Hepatocyte (in vitro differentiated cells): ENCODE measurements at places on chromosomes 2 and 18. TPM values are rescaled to one million over a fixed set of nuclear protein-coding genes. Genes with fewer than 3 reads are reported as not detected.

TNFAIP6 gene
- total RNA-seq: 9.0 and 13.0 TPM in 2 replicates

- DNase-seq: no peak
- no peaks in the 10 kb centered on the region for H3K4me1 ChIP-seq
- H3K4me3 ChIP-seq: no peak overlapping the region
- H3K27me3 ChIP-seq: peaks cover 71% of the 10 kb centered on the region
- no peaks in the 10 kb centered on the region for H3K36me3 ChIP-seq
- no peak overlapping the region for H3K27ac ChIP-seq
These were observed 9.8 kb downstream of the NR4A2 start for GRCh38 chr2:156322686-156323231.

- no peaks in the 10 kb centered on the region for H3K27me3 ChIP-seq
- no peaks in the 10 kb centered on the region for H3K36me3 ChIP-seq
- no peak for DNase-seq
- H3K4me3 ChIP-seq: no peak overlapping the region
These were observed 514.0 kb upstream of the CDH2 start for GRCh38 chr18:28690836-28691495.

DNA sequence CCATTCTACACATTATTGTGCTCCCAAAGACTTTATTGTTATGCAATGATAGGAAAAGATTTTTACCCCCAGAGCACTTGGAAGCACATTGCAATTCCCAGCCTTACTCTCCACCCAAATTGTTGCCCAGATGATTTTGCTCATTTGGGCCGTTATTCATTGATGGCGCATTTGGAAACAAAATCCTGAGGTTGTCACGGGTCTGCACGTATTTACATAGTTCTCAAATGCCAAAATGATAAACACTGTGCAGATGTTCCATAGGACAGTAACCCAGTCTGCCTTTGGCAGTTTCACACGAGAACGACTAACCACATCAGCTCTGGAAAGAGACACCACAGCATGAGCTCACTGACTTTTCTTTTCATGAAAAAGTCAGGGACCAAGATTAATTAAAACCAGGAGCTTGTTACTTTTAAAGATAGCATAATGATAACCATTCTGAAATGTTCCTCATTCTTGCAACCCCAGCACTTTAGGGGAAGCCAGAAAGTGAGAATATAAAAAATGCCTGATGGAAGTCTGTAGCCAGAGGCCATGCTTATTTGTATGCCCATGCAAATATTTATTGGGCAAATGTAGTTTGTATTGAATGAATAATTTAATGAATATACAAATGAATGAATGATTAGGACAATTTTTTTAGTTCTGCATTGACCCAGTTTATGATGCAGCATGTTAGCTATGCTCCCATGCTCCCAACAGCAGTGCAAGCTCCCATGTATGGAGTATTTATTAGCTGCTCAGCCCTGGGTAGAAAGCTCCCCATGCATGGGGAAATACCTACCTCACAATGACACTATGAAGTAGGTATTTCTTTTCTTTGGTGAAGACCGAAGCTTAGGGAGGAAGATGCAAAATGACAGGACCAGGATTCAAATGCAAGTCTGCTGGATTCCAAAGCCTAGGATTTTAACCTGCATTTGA lies 84.6 kb downstream of the MAIP1 start:
- H3K27ac ChIP-seq: peak overlapping the region; percentile 63
- H3K4me3 ChIP-seq: no peak overlapping the region
- H3K4me1 ChIP-seq: peaks cover 4% of the 10 kb centered on the region
- H3K27me3 ChIP-seq: no peaks in the 10 kb centered on the region
- no peaks in the 10 kb centered on the region for H3K36me3 ChIP-seq

DNA sequence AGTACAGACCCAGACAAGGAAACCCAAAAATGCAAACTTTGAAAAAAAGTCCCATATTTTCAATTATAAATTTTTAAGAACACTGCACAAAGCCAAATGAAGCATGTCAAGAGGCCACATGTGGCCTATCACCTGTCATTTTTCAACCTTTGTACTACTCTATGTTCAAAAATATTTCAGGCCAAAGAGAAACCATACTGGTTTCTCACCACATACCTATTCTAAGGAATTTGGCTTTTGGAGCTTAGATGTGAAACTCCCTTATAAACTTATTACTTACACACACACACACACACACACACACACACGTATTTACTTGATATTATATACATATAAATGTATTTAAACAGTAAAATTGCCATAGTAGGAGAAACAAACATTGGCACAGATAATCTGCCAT lies 338.7 kb downstream of the TXNL1 start:
- no peaks in the 10 kb centered on the region for H3K27me3 ChIP-seq
- no peak for DNase-seq
- no peak overlapping the region for H3K27ac ChIP-seq
- no peak overlapping the region for H3K4me3 ChIP-seq
- H3K36me3 ChIP-seq: no peaks in the 10 kb centered on the region
- H3K4me1 ChIP-seq: no peaks in the 10 kb centered on the region

DNA sequence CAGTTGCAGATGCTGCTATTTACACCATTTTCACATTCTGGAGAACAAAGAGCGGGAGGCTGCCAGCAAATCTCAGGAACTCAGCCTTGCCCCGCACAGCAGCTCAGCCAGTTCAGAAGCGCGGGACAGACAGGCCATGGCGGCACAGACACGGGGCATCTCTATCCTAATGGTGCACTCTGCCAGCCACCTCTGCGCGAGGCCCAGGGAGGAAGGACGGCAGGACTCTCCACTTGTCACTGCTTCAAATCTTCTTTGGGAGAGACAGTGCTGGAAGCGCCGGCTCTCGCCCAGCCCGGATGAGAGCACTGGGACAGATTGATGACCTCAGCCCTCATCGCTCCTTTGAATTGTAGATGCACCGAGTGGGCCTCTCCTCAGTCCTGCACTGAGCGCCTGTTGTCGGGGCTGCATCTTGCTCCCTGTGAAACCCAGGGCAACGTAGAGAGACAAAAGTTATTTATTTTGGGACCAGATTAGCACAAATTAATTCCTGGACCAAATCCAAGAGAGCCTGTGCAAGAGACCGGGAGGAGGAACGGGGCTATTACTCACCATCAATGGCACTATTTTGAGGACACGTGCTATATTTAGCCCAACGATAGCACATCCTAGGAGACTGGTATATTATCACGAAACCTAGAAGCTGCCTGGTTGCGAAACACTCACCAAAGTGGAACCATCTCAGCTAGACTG lies 211.4 kb upstream of the SMIM21 start:
- peaks cover 11% of the 10 kb centered on the region for H3K4me1 ChIP-seq
- DNase-seq: peak; percentile 14
- H3K4me3 ChIP-seq: no peak overlapping the region
- no peaks in the 10 kb centered on the region for H3K36me3 ChIP-seq
